Stimulated activated CD4-positive, alpha-beta T cell treated with anti-CD3 and anti-CD28 coated beads, Interleukin-4, amount 100 ng/mL, for 48 hours (primary cell): ENCODE measurements at places on chromosomes 5 and 9.

GRCh38 chr5:159511570-159511969 is 181.3 kb upstream of the IL12B start:
- DNase-seq, result no peak

DNA sequence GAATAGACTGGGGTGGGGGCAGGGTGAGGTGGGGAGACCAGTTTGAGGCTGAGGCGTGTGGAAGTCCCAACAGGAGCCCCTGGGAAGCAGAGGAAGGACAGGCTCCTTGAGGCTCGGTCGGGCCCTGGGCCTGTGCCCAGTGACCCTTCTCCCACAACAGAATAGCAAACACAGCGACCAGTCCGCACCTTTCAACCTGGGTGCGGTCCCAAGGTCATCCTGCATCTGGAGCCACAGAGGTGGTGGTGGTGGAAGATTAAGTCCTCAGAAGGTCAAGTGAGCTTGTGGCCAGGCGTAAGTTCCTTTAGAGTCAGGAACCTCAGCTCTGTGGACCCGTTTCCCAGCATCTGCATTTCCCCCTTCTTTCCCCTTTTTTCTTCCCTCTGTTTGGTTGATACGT is 26.0 kb upstream of the ARAP3 start:
- DNase-seq, result no peak

DNA sequence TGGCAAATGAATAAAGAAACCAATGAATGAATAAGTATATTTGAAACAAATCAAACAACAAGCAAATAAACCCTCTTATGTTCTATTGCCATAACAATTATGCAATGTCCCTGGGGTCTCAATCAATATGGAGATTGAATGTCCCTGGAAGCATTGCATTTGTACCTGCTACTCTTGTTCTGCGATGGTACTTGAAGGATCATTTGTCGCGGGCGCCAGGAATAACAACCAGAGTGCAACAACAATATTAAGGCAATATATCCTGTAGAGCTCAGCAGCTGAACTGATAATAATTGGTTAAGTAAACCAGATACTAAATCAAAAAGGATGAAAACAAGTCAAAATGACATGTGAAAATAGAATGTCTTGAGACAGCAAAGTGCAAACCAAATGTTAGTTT is 1001.9 kb upstream of the NUDT12 start:
- no peak for DNase-seq

DNA sequence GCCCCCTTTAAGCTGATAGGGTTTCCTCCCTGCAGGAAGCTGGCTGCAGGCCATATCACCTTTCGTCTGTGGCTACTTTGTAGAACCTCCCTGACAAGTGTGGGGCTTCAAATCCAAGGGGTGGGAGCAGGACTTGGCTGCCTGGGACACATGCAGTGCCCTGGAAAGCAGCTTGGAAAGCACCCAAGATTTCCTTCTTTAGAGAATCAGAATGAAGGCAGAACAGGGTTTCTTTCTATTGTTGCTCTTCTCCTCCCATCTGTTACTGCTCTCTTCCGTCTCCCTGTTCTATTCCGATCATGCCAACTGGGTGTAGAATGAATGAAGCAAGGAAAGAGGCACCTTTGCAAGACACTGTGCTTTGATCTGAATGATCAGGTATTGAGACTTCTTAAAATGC is 282.2 kb downstream of the MED10 start:
- no peak for DNase-seq

DNA sequence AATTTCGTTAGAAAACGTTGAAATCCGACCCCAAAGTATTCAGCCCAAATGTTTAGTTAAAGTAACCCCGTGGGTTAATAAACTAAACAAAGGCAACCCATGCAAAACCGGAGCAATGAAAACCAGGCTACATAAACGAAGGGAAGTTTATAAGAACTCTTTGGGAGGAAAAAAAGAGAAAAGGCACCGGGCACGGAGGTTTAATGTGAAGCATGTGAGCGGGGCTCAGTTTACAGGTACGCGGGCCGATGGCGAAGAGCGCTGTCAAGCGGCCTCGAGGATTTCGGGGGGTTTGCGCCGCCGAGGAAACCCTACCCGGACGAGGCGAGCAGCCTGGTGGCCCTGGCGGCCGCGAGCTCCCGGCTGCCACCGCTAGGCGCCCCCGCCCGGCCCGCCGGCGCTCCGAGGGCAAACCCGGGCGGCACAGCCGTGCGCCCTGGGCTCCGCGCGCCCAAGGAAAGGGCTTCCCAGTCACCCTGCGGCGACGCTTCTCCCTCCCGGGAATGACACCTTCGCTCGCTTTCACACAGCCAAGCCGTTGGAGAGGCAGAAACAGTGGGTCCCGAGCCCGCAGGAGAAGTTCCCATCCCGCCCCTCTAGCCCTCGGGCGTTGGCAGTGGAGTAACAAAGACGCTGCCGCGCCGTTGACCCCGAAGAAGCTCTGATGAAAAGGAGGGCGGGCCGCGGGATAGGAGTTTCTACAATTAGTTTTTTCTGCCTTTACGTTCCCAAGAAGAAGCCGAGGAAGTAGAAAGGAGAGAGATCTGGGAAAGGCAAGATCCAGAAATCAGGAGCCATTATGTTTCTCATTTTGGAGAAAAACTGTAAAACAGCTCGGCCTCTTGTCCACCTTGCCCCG is 126.0 kb downstream of the TMEM174 start:
- no peak for DNase-seq

GRCh38 chr5:10019236-10019635 is 230.5 kb downstream of the ATPSCKMT start:
- no peak for DNase-seq

GRCh38 chr5:1462358-1462757 is 17.1 kb upstream of the SLC6A3 start:
- DNase-seq, result no peak

DNA sequence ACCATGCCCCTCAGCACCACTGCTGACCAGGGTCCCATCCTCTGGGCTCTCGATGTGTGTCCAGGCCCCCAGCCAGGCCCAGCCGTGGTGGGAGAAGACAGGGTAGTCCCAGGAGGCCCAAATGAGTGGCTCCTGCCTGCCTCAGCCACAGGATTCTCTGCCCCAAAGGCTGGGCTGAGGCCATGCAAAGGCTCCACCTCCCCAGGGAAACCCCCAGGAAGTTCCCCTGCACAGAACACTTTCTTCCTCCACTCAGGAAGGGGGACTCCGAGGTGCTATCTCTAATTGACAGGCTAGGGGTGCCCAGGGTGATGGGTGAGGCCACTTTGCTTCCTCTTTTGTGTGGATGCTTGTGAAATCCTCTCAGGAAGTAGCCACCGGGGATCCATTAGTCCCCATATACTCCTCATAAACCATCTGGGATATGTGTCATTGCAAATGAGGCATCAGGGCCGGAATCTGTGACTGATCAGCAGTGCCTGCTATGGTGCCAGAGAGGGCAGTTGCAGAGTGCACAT is 23.1 kb upstream of the TDRD7 start:
- no peak for DNase-seq

DNA sequence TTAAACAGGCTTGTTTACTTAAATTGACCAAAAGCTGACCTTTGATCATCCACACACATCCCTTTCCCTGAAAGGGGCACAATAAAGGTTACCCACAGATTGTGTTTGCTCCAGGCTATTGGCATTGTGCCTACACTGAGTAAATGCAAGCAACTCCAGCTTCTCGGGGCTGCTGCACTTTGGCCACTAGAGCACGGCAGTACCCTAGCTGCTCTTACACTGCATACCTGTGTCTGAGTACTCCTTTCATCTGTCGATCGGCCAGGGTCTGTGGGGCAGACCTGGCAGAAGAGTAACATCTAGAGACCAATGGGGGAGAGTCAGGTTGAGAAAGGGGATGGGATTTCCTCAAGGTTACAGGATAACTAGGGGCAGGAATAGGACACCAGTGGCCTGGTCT is 281.9 kb upstream of the NMUR2 start:
- no peak for DNase-seq

- DNase-seq, result no peak
These were observed 251.1 kb upstream of the TUT7 start for GRCh38 chr9:86605303-86605702.

DNA sequence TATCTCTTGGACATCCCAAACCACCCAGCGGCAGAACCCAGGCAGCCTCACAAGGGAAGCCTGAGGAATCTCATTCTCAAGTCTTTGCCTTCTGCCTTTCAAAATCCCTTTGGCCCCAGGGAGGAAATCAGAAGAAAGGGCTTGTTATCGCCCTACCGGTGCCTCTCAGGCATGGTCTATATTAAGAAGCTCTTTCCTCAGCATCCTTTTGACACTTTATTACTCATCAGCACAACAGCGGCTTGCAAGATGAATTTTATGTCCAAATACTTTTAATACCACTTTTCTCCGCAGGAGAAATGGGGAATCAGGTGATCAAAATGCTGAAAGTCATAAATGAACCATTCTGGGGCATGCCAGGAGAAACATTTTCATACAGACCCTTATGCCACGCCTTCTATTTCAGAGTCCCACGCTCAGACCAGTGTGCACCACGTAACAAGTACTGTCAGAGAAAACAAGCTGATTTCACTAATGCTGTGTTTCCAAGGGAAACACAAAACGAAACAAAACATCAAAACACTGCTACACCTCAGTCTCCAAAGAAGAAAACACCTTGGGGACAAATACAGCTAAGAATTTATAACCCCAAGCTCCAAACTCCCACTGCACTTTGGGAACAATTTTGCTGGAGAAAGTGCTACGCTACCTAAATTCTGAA is 30.0 kb downstream of the RAPGEF1 start:
- DNase-seq, result no peak

DNA sequence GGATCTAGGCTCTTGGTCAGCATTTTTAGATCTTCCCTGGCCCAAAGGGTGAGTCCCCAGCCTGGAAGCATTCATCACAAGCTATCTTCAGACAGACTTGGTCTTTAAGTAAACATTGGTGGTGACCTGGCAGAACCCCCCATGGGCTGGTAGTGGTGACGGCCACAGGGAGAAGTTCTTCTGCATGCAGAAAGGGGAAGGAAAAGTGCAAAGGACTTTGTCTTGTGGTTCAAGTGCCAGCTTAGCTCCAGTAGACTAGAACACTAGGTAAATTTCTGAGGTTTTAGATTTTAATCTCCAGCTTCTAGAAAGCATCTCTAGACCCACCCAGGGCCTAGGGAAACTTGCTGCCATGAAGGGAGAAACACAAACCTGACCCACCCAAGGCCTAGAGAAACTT is 584.0 kb downstream of the CHSY3 start:
- DNase-seq, result no peak

GRCh38 chr9:14769230-14769571 is 46.7 kb upstream of the CER1 start:
- DNase-seq, result no peak

GRCh38 chr9:19550009-19550408 is 141.2 kb downstream of the ACER2 start:
- DNase-seq, result no peak

DNA sequence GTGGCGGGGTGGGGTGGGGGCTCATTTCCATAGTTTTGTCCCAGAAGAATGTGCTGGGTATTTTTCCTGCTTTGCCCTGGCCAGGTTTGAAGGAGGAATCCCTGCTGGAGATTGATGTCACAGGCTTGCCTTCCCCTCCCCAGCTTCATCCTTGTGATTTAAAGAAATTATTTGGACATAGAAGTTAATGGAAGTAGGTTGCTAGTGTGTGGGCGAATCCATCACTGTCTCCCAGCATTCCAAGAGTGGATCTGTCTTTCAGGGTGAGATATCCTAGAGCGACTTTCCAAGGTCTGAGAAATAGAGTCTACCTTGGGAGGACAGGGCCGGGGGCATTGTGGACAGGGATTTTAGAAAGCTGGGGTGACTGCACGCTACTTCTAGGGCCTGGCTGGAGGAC is 64.9 kb upstream of the HSPA9 start:
- DNase-seq, result no peak

GRCh38 chr5:177124486-177124991 is 9.0 kb upstream of the NSD1 start:
- no peak for DNase-seq

GRCh38 chr5:122286541-122286940 is 25.5 kb upstream of the SNCAIP start:
- no peak for DNase-seq

- DNase-seq, result no peak
These were observed 201.7 kb downstream of the BNC2 start for GRCh38 chr9:16668734-16669295.

DNA sequence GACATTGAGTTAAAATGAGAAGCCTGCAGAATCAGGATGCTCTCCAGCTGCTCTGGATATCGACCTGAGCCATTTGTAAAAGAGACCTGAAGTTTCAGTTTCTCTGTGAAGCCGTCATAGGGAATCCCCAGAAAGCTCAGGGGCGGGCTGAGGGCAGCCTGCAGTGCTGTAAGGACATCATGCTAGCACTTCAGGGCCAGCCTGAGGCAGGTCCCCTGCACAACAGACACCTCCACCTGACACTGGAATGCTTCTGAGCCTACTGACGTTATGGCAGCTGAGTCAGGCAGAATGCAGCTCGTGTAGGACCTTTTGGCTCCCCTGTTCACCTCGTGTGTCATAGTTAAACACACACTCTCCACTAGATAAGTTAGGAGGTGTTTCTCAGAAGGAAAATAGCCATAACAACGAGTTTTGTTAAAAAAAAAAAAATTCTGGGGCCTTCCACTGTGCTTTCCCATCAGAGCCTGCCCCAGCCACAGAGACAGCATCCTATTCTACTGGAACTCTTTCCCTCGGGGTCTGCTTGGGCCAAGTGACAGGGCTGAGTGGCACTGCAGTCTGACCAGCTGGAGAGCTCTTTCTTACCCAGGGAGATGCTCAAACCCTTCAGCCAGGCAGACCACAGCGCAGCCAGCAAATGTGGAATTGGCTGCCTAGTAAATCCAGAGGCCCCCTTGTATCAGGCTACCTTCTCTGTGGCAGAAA is 354.9 kb downstream of the DIRAS2 start:
- no peak for DNase-seq

GRCh38 chr5:128234928-128235641 is 151.5 kb downstream of the SLC12A2 start:
- no peak for DNase-seq

DNA sequence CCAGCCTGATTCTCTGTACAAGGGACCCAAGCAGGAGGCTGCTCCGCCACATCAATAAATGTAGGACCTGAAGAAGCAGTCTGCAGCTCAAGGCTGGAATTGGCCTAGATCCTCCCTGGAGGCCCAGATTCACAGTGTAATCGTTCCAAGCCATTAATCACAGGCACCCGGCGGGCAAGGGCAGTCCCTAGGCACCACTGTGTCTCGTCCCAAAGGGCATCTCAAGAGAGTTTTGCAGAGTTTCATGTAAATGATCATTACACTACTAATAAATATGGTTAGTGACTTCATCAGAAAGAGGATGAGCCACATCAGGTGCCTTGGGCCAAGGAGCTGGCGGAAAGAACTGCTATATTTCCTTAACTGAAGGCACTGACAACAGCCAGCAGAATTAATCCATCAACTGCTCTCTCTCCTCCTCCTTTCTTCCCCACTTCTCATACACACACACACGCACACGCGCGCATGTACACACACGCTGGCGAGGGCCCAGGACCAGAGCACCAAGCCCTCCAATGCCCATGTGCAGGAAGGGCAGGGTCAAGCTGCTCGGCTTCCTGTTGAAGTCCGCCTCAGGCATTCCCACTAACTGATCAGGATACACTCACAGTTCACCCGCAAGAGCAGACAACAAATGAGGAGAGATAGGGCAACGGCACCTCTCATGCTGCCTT is 33.9 kb downstream of the GNAQ start:
- no peak for DNase-seq

- no peak for DNase-seq
These were observed 13.7 kb upstream of the PRELID2 start for GRCh38 chr5:145848854-145849253.
